Stimulated activated CD8-positive, alpha-beta memory T cell treated with anti-CD3 and anti-CD28 coated beads, Interleukin-4, amount 100 ng/mL, for 4 hours (primary cell): ENCODE measurements at places on chromosomes 6 and 20.

DNA sequence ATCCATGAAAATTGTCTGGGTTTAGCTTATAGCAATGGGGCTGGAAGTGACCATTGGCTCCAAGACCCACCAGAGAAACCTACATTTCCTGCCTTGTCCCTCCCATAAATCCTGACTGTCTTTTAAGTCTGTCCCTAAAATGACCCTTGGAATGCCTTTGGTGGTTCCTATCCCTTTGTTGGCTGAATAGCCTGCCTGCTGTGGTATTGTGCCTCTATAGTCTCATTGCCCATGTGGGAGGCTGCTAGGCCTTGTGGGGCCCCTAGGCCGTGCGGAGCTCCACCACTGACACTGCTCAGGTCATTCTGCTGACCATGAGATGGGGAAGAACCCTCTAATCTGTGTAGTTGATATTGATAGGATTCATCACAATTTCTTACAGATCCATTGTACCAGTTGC lies 43.3 kb downstream of the SCP2D1 start:
- no peak for DNase-seq

- DNase-seq = no peak
Measured at GRCh38 chr20:50198180-50198666, 7.6 kb downstream of the CEBPB start.

- no peak for DNase-seq
Measured at GRCh38 chr20:50510706-50511542, 741 bp downstream of the PTPN1 start.

- DNase-seq = no peak
Measured at GRCh38 chr6:167475947-167476346, 151.1 kb downstream of the TTLL2 start.

GRCh38 chr6:47672816-47673215 lies 25.6 kb upstream of the ADGRF4 start:
- DNase-seq = no peak

- DNase-seq = no peak
Measured at GRCh38 chr6:137206577-137206976, 12.6 kb downstream of the IFNGR1 start.

GRCh38 chr6:169445227-169445626 lies 191.6 kb upstream of the THBS2 start:
- DNase-seq = no peak
